ENCODE measurements at places on chromosomes 2 and 18.

DNA sequence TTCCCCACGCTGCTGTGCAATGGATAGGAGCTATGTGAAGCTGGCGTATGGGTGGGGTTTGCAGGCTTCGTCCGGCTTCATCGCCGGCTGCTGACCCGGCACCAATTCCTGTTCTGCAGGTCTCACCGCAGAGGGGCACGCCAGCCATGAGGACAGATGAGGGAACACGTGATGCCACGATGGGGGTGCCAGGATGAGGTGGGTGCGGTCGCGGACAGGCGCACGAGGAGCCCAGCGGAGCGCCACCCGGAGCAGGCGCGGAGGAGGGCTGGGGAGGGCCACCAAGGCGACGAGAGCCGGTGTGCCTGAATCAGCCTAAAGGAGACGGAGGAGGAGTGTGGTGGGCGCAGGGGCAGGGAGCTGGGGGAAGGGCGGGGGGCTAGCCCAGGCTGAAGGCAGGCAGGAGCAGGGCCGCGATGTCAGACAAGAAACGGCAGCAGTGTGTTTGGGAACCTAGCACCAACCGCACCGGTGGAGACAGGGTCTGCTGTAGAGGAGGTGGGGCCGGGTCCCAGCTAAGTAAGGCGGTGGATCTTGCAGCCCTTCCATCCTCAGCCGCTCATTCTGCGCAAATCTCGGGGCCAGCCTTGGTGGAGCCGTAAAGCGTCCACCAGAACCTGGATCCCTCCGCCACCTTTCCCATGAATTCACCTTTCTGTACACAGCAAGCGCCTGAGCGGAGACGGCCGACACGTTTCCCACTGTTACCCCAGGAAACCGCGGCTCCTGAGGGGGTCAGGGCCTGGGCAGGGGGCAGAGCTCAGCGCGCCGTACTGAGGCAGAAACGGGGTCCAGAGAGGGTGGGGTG lies 17.0 kb upstream of the CD8A start:
- DNase-seq = no peak

GRCh38 chr2:103789381-103790095 lies 1027.7 kb downstream of the TMEM182 start:
- no peak for DNase-seq

GRCh38 chr2:197179744-197180498 lies 130.7 kb downstream of the ANKRD44 start:
- DNase-seq = no peak

DNA sequence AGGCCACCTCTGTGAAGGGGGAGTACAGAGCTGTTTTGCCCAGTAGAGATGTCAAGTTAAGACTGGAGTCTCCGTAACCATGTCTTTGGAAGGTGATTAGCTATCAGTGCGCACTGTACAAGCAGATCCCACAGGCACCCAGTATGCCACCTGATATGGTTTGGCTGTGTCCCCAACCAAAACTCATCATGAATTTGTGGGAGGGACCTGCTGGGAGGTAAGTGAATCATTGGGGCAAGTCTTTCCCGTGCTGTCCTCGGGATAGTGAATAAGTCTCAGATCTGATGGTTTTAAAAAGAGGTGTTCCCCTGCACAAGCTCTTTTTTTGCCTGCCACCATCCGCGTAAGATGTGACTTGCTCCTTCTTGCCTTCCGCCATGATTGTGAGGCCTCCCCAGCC lies 90.2 kb downstream of the ACTR2 start:
- no peak for DNase-seq

DNA sequence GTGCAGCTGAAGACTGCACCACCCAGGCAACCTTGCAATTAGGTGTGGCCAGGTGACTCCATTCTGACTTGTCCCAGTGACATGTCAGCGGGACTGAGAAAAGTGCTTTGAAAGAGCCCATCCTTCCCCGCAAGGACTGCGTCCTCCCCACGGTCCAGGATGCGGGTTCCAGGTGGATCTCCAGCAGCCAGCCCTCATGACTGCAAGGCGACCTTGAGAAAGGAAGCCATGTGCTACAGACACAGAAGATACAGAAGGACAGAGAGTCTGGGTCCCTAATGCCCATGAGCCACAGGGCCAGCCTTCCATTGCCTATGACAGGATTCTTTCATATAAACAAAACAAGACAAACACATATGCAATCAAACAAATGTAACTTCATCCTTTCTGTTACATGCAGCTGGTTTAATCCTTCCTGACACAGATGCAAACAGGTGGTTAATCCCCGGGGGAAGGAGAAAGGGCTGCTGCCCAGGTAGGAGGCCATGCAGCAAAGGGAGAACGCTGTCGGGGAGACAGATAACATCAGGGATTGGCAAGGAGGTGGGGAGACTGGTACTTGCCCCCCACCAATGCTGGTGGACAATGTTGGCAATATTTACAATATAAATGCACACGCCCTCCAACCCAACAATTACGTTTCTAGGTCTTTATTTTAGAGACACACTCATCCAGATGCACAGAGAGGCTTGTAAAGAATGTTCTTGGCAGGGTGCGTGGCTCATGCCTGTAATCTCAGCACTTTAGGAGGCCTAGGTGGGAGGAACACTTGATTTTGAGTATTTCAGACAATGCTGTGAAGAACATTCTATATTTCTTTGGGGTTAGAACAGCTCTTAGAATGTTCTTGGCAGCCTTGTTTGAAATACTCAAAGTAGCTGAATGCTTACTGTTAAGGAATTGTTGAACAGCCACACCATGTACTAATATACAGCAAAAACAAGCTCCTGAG lies 64.8 kb downstream of the NCAPH start:
- no peak for DNase-seq
